ENCODE measurements at places on chromosomes 1 and 21.

DNA sequence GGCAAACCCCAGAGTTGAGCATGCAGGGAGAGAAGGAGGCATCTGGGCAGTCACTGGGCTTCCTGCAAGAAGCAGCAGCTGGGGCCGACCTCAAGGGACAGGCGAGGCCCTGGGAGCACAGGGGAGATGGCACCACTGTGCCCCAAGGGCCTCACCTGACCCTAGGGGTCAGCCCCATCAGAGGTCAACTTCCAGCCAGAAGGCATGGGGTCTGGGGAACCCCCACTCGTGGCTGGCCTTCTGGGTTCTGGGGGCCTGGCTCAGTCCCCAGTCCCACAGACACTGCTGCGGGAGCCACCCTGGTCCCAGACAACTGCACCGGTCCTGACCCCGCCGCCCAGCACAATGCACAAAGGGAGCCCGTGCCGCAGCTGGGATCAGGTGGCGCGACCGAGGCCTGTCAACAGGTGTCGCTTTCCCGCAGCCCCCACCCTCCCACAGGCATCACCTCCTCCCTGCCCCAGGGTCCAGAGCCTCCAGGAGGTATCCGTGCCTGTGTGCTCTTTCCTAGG lies 6.2 kb downstream of the WNT9A start:
- DNase-seq = no peak

GRCh38 chr1:206511362-206512057 lies 4.2 kb downstream of the RASSF5 start:
- DNase-seq = no peak

GRCh38 chr1:61049850-61050540 lies 32.4 kb upstream of the NFIA start:
- peak; percentile 94 for DNase-seq

- no peak for DNase-seq
Measured at GRCh38 chr1:63634471-63634870, 41.3 kb downstream of the PGM1 start.

- no peak for DNase-seq
Measured at GRCh38 chr1:223197923-223198627, 55.0 kb upstream of the TLR5 start.

Data from effector memory CD8-positive, alpha-beta T cell (primary cell).